NCI-H1092 treated with DMSO at 0.1 percent for 48 hours (cell line): ENCODE measurements at places on chromosomes 6 and 20.

DNA sequence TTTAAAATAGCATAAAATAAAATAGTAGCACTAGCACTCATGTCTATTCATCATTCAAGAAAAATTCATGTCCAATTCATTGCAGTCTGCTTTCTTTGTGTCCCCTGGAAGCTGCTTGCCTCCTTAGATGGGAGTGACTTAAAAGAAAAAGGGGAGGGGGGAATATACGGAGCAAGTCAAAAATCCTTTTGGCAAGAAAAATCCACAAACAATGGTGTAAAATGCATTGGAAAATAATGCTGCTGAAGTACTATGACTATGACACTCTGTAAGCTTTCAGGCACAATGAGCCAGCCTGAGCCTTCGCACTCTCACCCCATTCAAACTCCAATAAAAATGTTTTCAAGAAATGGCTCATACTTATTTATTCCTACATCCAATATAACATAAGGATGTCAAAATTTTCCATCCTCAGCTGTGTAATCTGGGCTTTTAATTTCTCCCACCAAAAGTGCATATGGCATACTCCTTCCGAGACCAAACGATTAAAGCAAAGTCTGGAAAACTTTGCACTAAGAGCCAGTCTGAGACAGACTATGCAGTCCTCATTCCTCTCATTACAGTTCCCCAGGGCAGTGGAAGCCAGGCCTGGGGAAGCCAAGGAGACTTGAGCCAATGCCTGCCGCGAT, 790 bp downstream of the NEDD9 start:
- DNase-seq, result no peak

DNA sequence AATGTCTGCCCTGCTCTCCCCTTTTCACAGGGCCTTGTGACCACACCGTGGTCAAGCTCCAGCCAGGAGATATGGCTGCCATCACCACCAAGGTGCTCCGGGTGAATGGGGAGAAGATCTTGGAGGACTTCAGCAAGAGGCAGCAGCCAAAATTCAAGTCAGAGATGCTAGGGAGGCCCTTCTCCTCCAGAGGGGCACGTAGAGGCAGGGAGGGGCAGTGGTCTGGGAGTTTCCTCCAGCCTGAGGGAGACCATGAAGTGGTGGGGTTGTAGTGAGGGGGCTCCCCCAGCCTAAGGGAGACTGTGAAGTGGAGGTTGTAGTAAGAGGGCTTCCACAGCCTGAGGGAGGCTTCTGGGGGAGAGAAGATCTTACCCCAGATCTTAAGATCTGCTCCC, 4.0 kb downstream of the DXO start:
- DNase-seq, result no peak

DNA sequence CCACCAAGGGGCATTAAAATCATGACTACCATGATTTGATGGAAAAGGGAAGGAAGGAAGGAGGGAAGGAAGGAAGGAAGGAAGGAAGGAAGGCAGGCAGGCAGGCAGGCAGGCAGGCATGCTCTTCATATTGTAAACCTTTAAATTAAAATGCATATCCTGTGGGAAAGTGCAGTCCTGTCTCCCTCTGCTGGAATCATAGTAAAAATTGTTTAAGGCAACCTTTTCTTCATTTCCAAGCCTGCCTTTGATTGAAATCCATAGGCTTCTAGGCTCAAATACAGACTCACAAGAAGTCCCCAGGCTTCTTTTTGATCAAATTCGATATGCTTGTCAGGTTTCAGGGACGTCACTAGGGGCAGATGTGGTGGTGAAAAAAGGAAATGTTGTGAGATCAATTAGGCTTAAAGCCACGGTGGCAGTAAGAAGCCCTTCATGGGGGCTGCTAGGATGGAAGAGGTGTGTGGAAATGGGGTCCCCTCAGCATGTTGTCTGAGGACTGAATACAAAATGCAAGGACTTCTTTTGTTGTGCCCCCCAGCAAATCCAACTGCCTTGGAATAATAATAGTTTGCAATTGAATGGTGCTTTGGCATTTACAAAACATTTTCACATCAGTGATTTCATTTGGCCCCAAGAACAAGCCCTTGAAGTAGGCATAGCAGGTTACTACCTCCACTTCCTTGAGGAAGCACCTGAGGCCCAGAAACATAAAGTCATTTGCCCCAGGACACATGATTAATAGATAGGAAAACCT, 25.6 kb upstream of the GABRR1 start:
- peak; percentile 42 for DNase-seq

- peak; percentile 41 for DNase-seq
These were observed 29.8 kb downstream of the CTNNBL1 start for GRCh38 chr20:37723668-37724067.

DNA sequence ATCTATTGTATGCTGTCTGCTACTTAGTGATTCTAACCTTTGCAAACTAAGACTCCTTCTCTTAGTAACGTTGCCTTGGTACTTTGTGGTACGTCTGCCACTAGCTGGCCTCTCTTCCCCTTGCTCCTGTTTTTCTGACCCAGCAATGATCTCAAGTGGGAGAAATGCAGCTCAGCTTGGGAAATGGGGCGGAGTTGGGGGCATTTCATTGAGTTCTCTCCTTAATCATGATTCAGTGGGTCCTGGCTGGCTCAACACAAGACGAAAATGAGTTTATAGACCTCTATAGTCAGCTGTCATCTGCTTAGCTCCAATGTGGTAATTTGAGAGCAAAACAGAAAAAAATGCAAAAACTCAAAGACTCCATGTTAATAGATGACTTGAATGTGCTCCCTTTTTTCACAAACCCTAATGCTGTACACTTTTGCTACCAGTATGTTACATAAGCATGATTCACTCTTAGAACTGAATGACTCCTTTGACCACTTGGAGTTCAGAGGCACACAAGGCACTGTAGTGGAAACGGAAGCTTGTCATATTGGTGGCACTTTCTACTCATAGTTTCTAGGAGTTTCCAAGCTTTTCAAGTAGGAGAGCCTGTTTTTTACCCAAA, 55.3 kb upstream of the SOX4 start:
- no peak for DNase-seq

DNA sequence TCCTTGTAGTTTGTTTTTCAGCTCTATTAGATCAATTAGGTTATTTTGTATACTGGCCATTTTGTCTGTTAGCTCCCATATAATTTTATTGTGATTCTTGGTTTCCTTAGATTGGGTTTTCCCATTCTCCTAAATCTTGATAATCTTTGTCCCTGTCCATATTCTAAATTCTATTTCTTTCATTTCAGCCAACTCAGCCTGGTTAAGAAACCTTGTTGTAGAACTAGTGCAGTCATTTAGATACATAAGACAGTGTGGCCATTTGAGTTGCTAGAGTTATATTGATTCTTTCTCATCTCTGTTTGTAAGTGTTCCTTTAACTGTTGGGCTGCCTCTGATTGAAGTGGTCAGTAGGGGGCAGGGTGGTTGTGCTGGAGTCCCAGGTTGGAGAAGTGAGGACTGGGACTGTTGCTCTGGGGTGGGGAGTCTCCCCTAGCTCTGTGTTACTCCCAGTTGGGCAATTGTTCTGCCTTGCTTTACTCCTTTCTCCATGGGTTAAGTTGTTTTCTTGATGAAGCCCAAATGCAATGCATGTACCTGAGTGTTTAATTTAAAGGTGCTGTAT, 98.8 kb upstream of the NRN1 start:
- DNase-seq, result no peak

GRCh38 chr6:163294734-163295133, 119.8 kb upstream of the QKI start:
- no peak for DNase-seq

DNA sequence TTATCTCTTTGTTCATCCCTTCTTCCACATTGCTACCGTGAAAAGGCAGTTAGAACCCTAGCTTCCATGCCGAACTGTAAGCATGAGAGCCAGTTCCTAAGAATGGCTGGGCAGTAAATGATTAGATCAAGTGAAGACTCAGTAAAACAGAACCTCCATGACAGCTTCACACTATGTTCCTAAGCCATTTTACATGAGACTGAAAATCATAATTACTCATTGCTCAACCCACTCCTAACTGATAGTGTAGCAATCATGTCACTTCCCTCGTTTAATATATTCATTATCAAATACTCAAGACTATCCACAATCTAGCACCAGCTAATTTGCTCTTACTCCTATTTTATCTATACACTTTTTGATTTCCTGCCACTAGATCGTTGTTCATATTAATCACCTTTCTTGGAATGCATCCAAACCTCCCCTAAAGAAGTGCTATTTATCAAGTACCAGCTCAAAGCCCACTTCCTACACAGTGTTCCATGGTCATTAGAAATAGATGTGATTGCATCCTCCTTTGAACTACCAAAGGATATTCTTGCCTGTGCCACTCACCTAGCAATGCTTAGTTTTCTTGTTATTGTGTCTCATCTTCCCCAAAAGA, 6.0 kb downstream of the TMEM30A start:
- DNase-seq, result no peak

DNA sequence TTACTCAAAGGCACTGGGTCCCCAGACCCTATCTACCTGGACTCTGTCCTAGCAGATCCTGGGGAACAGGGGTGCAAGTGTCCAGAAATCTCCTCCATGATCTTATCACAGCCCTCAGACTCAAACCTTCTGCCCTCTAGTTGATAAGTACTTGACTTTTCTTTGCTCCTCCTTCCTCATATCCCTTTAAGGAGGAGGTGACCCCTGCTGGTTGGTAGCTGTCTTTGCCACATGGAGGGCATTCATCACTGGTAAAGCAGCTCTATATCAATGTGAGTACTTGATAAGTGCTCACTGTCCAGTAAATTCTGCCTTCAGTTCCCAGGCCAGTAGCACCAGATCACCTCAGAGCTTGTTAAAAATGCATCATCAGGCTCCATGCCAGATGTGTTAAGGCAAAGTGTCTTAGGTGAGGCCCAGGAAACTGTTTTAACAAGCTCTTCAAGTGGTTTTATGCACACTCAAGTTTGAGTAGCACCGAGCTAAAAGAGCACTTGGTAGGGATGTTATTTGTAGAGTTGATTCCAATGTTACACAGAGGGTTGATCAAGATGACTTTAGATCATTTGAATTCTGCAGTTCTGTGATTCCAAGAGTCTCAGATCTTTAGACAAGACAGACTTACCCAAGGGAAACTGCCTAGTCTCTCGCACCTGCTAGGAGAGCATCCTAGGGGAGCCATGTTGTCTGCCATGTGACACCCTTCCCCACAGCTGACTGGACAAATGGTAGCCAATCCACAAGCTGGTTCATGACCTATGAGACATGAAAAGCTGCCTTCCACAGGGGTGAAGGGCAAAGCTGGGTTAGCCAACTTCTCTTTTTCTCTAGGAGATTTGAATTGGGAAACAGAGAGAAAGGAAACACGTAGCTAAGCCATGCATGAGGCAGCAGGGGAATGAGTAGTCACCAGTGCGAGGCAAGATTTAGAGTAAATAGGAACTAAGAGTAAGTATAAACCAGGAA, 18.6 kb downstream of the TREML2 start:
- peak; percentile 46 for DNase-seq

GRCh38 chr6:126102358-126102757, 116.0 kb downstream of the TRMT11 start:
- no peak for DNase-seq

DNA sequence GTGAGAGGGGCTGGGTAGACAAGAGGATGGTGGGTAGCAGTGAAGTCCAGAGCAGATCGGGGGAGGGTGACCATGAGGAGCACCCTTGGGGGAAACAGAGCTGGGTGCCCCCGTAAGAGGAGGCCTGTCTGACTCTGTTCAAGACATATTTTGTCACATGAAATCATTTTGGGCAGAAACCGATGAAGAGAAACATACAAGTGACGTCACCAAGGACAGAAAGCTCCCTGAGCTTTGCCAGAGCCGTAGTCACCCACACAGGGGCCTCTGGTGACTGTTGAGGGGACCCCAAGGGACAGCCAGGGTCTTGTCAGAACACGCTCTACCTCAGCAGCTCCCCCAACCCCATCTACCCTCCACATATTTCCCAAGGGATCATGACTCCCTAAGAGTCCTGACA, 39.2 kb downstream of the GPR6 start:
- DNase-seq, result no peak

DNA sequence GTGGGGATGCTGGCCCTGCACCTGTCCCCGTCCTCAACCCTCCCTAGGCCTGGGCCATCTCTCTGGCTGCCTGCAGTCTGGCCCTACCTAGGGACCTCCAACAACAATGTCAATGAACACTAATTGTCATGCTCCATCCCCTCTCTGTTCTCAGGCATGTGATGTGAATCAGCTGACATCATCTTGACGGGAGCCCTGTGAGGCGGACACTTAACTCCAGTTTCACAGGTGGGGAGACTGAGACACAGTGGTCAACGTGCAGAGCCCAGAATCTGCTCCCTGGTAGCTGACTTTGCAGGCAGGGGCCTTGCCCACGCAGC, 762 bp upstream of the TCEA2 start:
- no peak for DNase-seq

DNA sequence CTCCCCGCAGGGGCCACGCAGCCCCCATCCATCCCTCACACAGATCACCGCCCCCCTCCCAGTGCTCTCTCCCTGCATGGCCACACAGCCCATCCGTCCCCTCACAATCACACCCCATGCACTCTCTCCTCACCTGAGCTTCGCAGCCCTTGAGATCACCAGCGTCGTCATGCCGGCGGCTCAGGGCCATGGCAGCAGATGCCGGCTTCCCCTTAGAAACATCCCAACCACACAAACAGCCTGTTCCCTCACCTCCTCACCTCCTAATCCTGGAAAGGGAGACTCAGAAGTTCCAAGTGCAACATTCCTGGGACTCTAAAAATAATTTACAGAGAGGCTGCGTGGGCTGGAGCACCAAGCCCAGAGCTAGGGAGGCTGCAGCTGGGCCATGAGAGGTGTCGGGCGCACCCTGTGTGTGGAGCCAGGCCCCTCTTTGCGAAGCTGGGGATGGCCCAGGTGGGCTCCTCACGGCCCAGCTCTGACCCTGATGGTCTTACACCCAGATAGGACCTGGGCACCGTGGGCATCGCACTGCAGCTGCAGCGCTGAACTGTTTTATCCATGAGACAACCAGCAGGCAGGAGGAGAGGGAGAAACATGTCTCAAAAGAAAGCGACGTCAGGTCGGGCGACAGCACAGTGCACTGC, 125.3 kb downstream of the DLL1 start:
- no peak for DNase-seq

DNA sequence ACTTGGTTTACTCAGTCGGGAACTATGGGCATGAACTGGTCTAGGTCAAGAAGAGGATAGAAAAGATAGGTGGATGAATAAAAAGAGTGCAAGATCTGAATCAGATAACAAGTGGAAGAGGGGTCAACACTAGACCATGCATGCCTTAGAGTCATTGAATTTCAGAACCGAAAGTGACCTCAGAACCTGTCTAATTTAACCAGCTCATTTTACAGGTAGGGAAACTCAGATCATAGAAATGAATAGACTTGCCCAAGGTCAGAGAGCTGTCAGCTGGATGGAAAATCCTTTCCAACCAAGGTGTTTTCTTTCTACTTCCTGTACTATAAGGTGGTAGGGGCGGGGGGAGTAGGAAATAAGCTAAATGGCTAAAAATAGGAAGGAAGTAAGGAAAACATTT, 121.4 kb upstream of the ADGRF1 start:
- DNase-seq, result no peak

GRCh38 chr20:14142171-14142570, 146.9 kb downstream of the MACROD2 start:
- DNase-seq, result peak; percentile 84

GRCh38 chr6:139028215-139028657, 309 bp upstream of the ABRACL start:
- DNase-seq, result peak; percentile 52

- DNase-seq, result no peak
These were observed 69.6 kb upstream of the ZNF184 start for GRCh38 chr6:27542485-27542884.
